A549 (cell line): ENCODE measurements at places on chromosomes 1 and 21.

DNA sequence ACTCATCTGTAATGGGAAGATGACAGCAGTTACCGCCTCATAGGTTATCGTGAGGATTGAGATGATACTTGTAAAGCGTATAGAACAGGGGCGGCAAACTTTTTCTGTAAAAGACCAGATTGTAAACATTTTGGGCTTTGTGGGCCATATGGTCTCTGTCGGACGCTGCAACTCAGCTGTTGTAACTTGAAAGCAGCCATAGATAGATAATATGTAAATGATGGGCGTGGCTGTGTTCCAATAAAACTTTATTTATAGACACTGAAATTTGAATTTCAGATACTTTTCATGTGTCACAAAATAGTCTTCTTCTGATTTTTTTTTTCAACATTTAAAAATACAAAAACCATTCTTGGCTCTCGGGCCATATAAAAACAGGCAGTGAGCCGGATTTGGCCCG, 15.8 kb downstream of the ACTL8 start:
- no peak for DNase-seq

DNA sequence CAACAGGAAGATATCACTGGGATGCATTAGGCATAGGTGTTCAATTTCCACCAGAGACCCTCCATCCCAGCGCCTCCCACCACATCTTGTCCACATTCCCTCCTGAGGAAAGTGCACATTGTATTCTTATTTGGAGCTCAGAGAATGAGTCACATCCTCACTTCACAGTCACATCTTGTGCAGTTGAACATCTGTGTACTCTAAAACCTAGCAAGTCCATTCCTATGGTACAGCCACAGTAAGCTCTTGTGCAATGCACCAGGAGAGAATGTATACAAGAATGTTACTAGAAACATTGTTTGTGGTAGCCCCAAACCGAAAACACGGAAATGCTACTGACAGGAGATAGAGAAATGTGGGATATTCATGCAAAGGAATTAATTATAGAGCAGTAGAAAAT, 1.6 kb upstream of the KDF1 start:
- peak; percentile 32 for DNase-seq

DNA sequence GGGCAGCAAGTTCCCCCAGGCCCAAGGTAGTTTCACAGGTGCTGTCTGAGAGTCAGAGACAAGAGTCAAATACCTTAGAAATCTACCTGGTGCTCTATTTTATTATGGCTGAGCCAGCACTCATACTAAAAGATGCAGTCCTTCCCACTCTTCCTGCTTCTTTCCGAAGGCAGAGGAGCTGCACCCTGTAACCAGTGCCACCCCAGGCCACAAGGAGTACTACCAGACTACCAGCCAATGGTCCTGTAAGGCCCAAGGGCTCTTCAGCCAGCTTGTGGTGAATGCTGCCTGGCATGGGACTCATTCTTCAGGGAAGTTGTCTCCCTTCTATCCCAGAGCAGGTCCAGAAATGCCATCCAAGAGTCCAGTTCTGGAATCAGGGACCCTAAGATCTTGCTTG, 203.8 kb upstream of the DUSP10 start:
- no peak for DNase-seq

DNA sequence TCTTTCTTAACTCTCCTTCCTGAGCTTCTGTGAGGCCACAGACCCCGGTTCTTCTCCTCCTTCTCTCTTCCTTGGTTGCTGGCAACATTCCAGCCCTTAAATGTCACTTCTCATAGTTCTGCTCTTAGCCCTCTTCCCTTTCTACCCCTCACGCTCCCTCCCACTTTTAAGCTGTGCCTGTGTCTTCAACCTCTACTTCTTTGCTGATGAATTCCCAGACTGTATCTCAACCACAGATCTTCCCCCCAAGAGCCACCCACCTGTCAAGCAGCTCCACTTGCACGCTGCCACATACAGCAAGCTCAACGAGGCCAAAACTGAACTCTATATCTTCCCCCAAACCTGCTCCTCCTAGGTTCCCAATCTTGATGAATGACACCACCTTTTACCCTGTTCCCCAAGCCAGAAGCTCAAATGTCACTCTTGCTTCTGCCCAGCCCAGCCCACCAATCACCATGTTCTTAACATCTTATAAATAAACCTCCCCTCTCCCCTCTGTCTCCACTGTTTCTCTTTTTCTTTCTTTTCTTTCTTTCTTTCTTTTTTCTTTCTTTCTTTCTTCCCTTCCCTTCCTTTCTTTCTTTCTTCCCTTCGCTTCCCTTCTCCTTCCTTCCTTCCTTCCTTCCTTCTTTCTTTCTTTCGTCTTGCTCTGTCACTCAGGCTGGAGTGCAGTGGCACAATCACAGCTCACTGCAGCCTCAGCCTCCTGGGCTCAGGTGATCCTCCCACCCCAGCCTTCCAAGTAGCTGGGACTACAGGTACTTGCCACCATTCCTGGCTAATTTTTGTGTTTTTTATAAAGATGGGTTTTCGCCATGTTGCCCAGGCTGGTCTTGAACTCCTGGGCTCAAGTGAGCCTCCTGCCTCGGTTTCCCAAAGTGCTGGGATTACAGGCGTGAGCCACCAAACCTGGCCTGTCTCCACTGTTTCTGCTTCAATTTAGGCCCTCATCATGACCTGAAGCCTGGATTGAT, 19.8 kb upstream of the PTP4A2 start:
- no peak for DNase-seq

DNA sequence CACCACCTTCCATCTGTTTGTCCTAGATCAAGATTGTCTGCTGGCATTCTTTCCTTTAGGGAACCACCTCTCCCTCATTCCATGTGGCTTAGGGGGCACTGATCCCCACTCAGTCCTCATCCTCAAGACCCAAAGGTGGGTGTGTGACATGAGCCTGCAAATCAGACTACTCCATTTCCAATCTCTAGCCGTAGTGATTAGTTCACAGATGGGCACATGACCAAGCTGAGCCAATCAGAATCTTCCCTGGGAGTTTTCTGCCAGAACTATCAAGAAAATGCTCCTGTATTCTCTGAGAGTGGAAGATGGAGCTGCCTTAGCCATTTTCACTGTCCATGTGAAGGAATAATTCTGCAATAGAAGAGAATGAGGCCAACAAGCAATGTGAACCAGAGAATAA, 19.3 kb upstream of the PTPRF start:
- DNase-seq = no peak

- no peak for DNase-seq
These were observed 37.7 kb upstream of the TMEM125 start for GRCh38 chr1:43232074-43232473.

GRCh38 chr1:32256473-32257226, 5.6 kb downstream of the LCK start:
- DNase-seq = no peak

GRCh38 chr1:2525920-2526823, at the start of gene PANK4:
PANK4 (minus strand) TSS chr1:2526596; CDS start chr1:2526587, 9 bp downstream.
- peak; percentile 80 for DNase-seq

- no peak for DNase-seq
These were observed 118.8 kb downstream of the RNF220 start for GRCh38 chr1:44523593-44524591.

- no peak for DNase-seq
These were observed 49.0 kb downstream of the MAGI3 start for GRCh38 chr1:113439277-113439670.

GRCh38 chr1:99963041-99963795, 6.6 kb upstream of the SLC35A3 start:
- DNase-seq = no peak

GRCh38 chr1:169348383-169349036, 19.1 kb downstream of the NME7 start:
- no peak for DNase-seq

- DNase-seq = peak; percentile 36
These were observed 29.9 kb downstream of the CHML start for GRCh38 chr1:241610056-241610815.

DNA sequence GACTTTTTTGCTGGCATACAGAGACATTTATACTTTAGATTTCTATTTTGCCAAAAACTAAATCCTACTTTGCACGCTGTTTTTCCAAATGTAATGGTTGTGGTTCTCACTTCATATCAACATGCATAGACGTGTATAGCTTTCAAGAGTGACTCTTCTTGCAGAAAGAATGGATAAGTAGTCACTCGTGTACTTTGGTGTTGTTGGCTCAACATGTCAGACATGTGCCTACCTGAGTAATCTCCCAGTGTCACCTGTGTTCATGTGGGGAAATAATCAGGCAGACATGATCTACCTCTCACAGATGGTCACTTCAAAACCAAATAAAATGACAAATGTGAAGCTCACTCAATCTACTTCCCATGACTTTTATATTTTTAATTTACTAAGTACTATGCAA, 73.1 kb downstream of the GPR88 start:
- DNase-seq = no peak

- DNase-seq = no peak
These were observed 24.7 kb downstream of the GPA33 start for GRCh38 chr1:167065471-167065870.

GRCh38 chr1:20604678-20605077, 15.8 kb downstream of the CDA start:
- DNase-seq = peak; percentile 28

- DNase-seq = no peak
These were observed 55.2 kb upstream of the MRPS6 start for GRCh38 chr21:34018185-34018584.

GRCh38 chr1:164519426-164519825, 39.6 kb upstream of the PBX1 start:
- no peak for DNase-seq

GRCh38 chr1:36014722-36015220, 69.1 kb upstream of the TEKT2 start:
- no peak for DNase-seq

DNA sequence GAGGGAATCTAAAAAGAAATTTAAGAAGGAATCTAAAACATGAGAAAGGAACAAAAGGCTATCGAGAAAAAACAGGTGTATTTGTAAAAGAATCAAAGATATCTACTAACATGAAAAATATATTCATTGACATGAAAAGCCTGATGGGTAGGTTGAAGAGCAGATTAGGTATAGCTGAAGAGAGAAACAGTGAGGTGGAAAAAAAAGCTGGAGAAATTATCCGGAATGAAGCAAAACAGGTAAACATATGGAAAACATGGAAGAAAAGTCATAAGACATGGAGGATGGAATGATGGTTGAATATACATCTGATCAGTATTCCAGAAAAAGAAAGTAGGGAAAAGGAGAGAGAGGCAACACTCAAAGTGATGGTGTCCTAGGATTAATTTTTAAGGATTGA, 9.6 kb downstream of the EVA1C start:
- no peak for DNase-seq

DNA sequence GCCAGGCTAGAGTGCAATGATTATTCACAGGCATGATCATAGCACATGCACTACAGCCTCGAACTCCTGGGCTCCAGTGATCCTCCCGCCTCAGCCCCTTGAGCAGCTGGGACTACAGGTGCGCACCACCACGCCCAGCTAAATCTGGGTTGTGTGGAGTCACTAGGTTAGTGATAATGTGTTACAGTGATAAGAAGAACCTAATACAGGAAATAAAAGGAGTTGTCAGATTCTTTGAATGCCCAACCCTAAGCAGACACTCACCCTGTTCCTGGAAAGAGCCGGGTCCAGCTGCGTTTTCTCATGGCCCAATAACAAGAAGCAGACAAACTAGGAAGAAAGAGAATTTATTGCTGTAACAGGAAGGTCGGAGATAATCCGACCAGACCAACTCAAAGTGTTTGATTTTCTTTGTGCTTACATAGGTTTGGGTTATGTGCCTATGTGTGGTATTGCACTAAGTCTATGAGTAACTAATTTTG, 8.8 kb downstream of the IFNGR2 start:
- DNase-seq = no peak

DNA sequence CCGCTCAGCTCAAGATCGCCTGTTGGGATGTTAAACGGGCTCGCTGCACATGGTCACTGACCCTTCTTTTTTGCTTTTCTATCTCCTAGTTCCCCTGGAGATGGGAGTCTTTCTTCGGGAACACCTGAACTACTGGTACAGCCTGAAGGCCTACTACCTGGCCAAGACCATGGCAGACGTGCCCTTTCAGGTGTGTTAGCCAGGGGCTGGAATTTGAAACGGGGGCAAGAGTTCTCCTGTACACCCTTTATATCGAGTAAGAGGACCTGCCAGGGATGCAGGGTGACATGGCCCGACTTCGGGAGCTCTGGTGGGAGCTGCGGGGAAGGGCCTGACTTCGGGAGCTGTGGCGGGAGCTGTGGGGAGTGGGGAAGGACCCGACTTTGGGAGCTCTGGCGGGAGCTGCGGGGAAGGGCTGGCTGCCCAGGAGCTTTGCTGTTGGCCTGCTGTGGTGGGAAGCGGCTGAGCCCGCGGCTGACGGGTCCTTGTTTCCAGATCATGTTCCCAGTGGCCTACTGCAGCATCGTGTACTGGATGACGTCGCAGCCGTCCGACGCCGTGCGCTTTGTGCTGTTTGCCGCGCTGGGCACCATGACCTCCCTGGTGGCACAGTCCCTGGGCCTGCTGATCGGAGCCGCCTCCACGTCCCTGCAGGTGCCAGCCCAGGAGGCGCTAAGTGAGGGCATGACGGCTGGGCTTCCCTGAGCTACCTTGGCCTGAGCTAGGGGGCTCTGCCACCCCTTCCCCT, 24.0 kb downstream of the TFF3 start:
- no peak for DNase-seq

DNA sequence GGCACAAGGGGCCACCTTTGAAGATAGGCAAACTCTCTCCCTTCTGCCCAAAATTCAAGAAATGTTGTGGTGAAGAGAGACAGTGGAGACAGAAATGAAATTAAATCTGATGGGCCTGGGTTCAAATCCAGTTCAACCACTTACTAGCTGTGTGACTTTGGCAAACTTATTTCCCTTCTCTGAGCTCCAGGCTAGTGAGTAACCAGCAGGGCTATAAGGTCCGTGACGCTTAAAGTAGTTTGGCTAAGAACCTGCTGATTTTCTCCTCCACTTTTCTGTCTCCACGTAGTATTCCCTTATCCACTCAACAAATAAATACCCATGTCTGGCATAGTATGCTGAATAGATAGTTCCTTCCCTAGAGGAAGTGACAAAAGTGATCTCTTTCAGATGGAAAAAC, 1.9 kb downstream of the SLC2A1 start:
- no peak for DNase-seq

- DNase-seq = no peak
These were observed 38.1 kb downstream of the TOMM20 start for GRCh38 chr1:235090406-235091069.

DNA sequence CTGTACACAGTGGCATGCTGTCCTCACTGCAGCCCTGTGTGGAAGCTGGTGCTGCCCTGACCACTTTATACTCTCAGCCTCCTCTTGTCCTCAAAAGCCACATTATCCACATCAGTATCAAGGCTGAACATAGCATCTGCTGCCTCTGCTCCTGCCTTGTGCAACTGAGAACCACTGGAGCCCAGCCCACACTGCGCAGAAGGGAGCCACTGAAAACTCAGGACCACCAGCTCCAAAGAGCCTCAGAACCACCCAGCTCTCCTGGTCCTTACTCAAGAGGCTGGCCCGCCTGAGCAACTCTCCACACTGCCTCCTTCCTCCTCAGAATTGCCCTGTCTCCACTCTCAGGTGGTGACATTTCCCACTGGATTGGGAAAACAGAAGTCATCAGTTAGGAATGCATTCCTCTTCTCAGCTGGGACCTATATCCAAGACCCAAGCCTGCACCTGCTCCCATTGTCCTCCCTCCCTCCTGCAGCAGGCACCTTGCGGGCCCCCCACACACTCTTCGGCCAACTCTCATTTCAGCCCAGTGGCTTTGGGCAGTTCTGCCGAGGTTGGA, 7.0 kb upstream of the KISS1 start:
- no peak for DNase-seq
